Stimulated activated CD4-positive, alpha-beta T cell treated with anti-CD3 and anti-CD28 coated beads, Interleukin-4, amount 100 ng/mL, for 1 hour (primary cell): ENCODE measurements at places on chromosomes 13 and 19.
A peak's percentile ranks its signal among the peaks of the same experiment; 100 is the strongest.

DNA sequence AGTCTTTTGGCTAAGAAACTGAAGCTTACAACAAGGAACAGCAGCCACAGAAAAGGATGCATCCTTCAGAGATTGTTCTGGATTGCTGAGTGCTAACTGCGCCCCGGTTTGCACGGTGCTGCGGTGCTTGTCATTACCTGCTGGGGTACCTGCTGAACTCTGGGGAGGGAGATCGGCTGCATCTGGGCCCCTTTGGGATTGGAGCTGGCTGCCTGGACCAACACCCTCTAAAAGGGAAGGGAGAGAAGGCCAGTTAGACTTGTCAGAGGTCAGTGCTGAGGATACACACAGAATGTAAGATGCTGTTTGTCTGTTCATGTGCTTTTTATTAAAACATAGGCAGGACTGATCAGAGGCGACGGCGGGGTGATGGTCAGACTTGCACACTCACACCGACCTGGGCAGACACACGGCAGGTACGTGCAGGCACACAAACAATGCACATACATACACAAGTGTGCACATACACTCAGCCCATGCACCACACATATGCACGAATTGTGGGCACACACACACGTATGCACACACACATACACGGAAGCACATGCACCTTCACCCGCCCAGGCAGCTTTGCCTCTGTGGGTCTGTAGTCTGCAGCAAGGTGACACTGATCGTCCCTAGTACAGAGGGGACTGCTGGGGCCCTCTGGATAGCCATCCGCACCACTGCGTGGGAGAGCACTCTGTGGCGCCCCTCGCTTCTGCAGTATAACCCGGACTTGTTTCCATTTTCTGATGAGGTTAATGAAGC, 66.1 kb downstream of the RFX2 start:
- DNase-seq = no peak

DNA sequence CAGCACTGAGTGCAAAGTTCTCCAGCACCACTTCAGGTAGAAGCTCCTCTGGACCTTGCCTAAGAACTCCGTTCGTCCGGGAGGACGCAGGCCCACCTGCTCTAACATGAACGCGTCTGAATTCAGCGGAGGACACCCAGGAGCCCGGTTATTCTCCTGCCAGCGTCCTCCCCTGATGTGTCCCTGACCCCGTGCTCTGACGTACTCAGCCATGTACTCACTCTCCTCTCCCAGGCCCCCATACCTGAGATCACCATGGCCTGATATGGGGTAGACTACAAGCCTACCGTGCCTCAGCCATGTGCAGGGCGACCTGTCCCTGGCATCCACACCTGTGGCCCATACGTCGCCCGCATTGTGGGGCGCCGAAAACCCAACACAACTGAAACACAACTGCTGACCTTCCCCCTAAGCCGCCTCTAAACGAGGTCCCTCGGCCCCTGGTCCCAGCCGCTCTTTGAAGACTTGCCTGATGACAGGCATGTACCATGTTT, 744 bp upstream of the ZNF584 start:
- DNase-seq = no peak

DNA sequence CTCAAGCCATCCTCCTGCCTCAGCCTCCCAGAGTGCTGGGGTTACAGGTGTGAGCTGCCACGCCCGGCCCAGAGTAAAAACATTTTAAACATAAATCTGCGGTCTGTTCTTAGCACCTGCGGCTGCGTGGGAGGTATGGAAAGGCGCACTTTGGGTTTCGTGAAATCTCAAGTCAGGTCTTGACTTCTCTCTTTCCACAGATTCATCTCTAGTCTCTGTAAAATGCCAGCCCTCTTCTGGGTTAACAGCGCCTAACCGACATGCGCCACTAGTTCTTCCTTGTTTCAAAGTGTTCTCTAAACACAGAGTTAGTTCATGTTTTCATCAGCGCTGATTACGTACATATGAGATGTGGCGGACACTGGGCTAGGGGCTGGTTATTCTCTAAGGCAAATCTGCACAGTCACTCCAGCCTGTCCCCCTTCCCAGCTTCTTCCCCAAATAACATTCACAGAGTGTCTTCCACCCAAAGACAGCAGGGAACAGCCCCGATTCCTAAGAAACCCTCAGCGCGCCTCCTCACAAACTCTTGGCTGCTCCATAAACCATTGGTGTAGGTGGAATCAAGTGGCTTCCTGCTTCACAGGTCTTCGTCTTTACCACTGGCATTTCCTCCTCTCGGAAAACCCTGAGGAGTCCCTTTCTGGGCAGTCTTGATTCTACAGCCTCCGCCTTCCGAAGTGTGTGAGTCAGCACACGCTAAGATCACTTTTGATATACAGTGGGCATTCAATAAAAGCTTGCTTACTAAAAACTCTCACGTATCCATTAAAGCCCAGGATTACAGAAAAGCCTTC, 1.4 kb downstream of the PARP4 start:
- DNase-seq = peak; percentile 65

DNA sequence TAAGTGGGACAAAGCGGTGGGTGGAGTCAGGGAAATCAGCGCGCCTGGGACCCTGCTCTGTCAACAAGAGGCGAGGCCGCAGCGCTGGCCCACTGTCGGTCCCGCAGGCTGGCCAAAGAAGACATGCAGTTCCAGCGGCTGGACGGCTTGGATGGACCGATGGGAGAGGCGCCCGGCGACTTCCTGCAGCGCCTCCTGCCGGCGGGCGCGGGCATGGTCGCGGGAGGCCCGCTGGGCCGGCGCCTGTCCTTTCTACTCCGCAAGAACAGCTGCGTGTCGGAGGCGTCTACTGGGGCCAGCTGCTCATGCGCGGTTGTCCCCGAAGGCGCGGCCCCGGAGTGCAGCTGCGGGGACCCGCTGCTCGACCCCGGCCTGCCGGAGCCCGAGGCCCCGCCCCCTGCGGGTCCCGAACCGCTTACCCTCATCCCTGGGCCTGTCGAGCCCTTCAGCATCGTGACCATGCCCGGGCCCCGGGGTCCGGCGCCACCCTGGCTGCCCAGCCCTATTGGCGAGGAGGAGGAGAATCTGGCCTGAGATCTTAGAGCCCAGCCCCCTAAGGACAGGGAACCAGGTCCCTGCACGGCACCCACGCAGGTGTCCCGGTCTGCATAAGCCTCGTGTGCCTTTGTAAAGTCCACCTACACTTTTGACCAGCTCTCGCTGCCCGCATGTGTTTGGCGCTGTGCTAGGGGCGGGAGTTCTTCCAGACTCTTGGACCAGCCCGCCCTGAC, 6.1 kb downstream of the BEST2 start:
- DNase-seq = peak; percentile 64

- no peak for DNase-seq
These were observed 17.8 kb downstream of the GPR12 start for GRCh38 chr13:26742691-26743358.

- no peak for DNase-seq
These were observed 84.0 kb upstream of the MTIF3 start for GRCh38 chr13:27534108-27534980.

GRCh38 chr13:24146961-24147569, 13.5 kb upstream of the SPATA13 start:
- DNase-seq = no peak

DNA sequence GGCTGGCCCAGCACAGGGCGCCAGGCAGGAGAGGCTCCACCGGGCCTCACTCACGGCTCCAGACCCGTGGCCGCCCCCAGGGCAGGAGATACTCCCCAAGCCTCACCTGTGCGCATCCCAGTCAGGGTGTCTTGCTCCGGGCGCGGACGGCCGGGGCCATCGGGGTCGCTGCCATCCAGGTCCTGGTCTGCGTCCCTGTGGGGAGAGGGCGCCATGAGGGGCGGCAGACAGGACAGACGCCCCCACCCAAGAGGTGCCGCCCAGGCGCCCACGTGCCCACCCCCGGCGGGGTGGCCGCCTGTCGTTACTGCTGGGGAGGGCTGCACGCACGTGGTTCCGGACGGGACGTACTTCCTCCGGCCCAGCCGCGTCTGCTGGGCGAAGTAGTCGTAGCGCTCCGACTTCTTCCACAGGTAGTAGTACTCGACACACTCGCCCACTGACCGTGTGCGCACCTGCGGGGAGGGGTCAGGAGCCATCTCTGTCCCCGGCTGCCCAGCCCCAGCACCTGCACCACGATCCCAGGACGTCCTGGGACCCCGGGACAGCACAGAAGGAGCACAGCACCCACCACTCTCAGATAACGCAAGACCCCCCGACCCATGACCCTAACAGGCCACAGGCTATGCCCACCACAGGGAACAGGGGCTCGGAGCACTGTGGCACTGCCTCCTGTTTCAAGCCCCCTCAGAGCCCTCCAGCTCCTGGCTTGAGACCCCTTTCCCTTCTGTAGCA, 17.4 kb upstream of the PLPP2 start:
- no peak for DNase-seq

DNA sequence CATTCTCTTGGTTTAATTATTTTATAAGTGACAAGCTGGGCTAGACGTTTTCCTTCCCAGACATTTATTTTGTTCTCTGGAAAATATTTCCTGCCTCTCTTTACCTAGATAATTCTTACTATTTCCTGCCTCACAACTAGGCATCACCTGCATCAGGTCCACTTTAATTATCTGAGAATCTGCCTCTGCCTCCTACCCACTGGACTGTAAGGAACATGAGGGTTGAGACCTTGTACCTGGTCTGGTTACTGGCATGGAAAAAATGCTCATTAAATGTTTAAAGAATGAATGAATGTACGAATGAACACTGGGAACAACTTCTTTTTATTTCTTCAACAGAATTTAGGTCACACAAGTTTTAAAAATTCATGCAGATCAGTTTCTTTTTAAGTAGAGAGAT, 13.4 kb upstream of the METTL21C start:
- DNase-seq = no peak

GRCh38 chr13:77918391-77919245, at the start of gene EDNRB:
TSS of gene EDNRB (minus strand) at chr13:77918831. CDS start at chr13:77918573, 258 bp downstream.
- no peak for DNase-seq

DNA sequence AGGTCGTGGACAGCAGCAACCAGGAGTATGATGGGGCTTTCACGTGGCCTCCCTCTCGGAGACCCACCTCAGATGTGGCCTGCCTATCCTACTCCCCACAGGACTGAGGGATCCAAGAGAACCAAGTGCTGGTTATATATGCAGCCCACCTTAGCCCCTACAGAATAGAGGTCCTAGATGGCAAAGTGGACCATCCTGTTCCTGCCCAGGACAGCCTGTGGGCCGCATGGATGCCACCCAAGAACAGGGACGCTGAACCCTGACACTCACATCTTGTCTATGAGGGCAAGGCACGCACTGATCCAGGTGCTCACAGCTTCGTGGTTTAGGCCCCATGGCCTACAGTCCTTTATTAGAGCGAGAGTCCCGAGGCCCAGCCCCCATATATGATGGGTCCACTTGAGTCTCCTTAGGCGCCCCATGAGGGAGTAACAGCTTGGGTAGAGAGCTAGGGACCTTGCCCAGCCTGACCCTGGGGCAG, 1.5 kb upstream of the SLC27A5 start:
- no peak for DNase-seq

GRCh38 chr13:87677496-87678371, 6.6 kb downstream of the SLITRK5 start:
- peak; percentile 28 for DNase-seq

DNA sequence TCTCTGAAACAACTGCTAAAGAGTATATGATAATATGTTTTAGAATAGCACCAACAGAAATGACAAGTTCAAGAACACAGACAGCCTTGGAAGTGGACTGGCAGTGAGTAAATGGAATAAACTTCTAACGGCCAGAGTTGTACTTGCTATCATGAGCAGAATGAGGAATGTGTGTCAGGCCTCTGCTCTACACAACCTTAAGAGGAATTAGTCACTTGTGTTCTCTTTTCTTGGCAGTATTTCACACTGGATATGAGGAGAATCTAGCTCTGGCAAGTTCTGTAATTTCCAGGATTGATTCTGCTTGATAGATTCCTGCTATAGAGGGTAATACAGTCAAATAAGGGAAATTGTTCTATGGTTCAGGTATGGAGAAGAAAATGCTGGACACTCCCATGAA, 757.3 kb downstream of the EFNB2 start:
- no peak for DNase-seq

DNA sequence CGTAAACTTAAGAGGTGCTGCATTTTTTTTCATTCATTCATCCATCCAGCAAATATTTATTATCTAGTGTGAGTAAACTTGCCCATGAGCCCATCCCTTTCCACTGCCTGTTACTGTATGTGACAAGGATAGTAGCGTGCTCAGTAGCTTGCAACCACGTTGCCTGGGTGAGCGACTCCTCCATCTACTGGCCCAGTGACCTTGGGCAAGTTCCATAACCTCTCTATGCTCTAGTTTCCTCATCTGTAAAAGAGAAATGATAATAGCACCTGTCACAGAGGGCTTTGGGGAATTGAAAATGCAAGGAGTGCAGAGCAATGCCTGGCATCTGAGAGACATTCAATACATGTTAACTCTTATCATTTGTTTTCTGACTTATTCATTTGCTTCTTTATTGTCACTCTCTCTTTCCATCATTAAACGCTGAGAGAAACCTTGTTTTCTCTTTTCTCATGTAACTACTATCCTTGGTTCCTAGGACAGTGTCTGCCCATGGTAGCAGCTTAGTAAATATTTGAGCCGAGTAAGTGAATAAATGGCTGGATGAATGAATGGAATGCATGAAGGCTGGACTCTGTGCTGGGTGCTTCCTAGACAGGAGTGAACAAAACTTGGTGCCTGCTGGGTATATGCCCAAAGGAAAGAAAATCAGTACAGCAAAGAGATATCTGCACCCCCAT, 19.9 kb downstream of the LRCH1 start:
- DNase-seq = no peak

DNA sequence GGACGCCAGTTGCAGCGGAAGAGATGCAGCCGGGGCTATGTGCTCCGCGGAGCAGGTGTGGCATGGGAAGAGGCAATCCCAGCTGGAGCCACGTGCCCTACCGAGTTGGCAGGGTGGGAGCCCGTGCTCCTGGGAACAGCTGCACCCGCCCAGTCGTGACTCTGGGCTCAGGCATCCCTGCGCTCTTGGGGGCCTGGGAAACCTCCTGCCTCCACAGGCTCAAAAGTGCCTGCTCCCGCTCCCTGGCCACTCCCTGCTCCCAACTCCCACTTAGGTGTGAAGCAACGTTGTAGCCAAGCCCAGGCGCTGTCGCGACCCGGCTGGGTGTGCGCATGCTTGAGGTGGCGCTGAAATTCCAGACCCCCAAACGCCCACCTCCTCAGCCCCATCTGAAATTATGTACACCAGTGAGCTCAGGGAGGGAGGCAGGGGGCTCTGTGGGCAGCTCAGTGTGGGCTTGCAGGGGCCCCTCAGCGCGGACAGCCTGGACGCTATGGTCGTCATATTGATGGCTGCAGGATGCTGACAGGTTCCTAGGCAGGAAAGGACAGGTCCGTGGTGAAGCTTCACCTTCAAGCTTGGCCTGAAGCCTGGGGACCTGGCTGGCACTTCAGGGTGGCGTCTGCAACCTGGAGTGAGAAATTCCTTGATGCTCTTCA, 429.9 kb downstream of the SLITRK1 start:
- DNase-seq = no peak

- no peak for DNase-seq
These were observed 37.3 kb upstream of the C13orf42 start for GRCh38 chr13:51148223-51148951.

GRCh38 chr19:1992759-1993260, 22.7 kb downstream of the BTBD2 start:
- peak; percentile 25 for DNase-seq
